Left kidney (tissue), 8 donors: ENCODE measurements at places on chromosomes 1 and 21. TPM values are rescaled to one million over a fixed set of nuclear protein-coding genes. Genes with fewer than 3 reads are reported as not detected.

GRCh38 chr1:105544475-105544874 lies 1512.0 kb upstream of the PRMT6 start:
- no peak for DNase-seq

GRCh38 chr1:70990469-70991253 lies 57.0 kb downstream of the PTGER3 start:
- DNase-seq = peak; percentile 18

GRCh38 chr1:221575605-221576004 lies 166.3 kb downstream of the DUSP10 start:
- DNase-seq = no peak

Gene KIF17
- 4.3 TPM for polyA plus RNA-seq

Gene TGFB2
- polyA plus RNA-seq = 14.0 TPM

GRCh38 chr1:3440711-3441409 lies 13.6 kb upstream of the ARHGEF16 start:
- DNase-seq = no peak

Gene RIPPLY3
- 3.1 TPM for polyA plus RNA-seq

Gene TAS1R3
- 0.37 TPM for polyA plus RNA-seq

DNA sequence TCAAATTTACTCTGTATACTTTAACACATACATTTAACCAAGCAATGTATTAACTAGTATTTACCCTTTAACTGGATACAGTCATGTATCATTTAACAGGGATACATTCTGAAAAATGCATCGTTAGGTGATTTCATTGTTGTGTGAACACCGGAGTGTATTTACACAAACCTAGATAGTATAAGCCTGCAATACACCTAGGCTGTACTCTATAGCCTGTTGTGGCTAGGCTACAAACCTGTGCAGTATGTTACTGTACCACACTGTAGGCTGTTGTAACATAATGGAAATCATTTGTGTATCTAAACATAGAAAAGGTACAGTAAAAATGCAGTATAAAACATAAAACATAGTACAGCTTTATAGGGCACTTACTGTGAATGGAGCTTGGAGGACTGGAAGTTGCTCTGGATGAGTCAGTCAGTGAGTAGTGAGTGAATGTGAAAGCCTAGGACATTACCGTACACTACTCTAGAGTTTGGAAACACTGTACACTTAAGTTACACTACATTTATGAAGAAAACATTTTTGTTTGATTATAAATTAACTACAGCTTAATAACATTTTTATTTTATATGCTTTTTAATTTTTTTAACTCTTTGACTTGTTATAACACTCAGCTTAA lies 21.3 kb downstream of the RGS4 start:
- no peak for DNase-seq

DNA sequence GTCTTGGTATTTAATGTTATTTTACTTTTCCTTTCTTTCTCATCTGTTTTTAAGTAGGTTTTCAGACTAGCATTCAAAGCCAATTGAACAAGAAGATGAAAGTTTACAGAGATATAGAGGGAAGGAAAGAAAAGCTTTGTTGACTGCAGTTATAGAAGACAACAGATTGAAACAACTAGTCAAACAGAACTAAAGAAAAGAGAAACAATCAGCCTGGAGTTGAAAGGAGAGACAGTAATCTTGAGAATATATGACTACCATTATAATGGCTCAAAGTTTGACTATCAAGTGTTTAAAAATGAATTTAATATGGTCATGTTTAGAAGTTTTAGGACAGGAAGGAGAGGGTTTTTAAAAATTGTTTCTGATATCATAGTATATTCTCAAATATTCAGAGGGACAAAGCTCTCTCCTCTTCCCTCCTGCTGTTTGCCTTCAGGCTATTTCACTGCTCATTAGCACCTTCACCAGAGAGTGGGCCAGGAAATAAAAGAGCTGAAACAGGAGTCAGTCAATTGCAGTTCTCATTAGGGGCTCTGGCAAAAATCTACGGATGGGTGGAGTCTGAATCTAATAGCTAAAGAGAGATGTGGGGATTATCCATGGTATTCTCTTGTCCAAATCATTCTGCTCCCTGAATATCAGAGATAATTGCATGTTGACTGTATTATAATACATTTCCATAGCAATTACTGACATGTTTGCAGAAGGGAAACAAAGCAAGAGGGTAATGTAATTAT lies 577.8 kb downstream of the BRINP3 start:
- no peak for DNase-seq

DNA sequence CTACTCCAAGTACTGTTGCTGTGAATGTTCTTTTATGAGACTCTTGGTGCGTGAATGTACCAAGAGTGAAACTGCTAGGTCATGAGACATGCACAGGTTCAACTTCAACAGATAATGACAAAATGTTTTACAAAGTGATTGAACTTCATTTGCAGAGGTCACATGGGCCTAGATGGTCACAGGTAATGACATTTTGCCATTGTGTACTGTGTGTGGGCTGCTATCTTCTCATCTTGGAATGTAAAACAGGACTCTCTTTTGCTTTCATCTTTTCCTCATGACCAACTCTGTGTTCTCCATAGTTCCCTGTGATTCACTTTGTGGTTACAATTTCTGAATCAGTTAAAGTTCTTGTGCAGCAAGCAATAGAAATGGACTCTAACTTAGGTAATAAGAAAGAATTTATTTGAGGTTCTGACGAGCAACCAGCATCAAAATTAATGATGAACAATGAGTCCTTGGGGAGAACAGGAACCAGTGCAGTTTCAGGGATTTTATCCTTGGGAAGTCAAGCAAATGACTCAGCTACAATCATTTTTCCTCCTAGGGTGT lies 16.2 kb upstream of the TSNAX start:
- DNase-seq = no peak

Gene PTGS2
- polyA plus RNA-seq = 0.78 TPM

- DNase-seq = no peak
These were observed 60.6 kb downstream of the DDAH1 start for GRCh38 chr1:85404408-85404807.

DNA sequence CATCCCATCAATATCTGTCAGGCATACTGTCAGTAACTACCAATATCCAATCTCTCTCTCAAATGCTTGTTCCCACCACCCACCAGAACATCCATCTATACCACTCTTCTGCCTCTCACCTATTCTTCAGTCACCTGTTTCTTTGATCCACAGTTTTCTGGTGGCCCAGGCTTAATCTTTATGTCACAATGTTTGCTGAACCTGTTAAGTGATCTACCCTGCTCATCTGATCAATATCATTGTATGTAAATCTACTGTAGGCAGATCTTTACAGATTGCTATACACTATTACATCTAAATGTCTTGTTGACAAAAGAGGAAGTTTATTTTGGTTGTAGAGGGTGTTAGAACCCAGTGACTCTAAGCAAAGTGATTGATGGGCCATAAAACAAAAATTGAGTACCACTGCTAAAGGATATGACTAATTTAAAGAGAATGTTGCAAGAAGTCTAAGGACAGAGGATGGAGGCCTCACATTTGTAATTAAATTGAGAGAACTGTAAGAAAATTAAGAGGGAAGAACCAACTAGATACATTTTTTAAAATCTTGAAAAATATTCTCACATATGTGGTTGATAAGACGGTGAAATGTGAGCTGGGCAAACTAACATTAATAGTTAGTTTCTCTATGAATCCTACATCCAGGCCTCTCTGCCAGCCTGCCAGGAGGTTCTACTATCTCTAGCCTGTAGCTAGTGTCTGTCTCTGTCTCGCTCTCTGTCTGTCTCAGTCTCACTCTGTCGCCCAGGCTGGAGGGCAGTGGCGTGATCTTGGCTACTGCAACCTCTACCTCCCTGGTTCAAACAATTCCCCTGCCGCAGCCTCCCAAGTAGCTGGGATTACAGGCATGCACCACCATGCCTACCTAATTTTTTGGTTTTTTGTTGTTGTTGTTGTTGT lies 34.1 kb downstream of the EGLN1 start:
- DNase-seq = no peak

Gene TBX15
- polyA plus RNA-seq = 0.35 TPM

DNA sequence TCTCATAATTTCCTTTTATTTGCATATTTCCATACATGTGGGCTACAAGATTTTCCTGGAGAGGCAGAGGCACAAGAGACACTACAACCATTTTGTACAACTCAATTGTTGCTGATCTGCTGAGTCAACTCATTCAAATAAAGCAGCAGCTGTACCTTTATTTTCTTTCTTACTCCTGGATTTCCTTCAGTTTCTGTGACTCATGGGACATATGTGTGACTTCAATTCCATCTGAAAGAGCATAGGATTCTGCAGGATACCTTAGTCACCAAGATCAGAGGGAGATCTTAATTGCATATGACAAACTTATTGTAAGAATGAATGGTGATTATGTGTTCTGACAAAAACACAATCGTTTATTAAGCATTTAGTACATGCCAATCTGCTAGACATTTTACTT lies 2219.4 kb downstream of the NCAM2 start:
- DNase-seq = no peak

DNA sequence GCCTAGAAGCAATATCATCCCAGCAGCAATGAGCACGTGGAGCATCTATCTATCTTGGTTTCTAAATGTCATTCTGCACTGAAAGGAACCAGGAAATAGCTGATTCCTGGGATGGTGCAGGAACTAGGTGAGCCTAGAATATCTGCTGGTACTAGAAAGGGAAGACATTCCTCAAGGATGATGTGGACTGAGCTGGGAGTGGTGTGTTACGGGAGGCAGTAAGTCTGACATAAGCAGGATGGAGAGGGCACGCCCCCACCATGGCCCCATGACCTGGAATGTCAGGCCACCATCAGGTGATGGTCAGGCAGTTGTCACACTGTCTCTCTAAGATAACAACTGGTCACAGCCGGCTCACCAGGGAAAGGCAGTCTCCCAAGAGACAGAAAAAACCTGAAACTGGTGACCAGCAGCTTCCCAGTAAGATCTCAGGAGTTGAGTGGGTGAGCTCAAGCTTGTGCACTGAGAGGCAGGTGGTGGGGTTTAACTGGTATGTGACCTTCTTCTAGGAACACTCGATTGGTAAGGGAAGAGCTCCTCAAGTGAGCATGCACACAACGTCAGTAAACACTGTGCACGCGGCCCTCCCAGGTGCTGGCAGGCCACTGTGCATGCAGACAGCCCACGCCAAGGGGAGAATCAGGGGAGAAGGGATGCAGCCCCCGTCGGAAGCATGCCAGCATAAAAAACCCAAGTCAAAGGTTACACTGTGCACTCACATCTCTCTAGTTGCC lies 148.7 kb downstream of the ADSS2 start:
- DNase-seq = no peak

Gene KHDC4
- 82.4 TPM for polyA plus RNA-seq

DNA sequence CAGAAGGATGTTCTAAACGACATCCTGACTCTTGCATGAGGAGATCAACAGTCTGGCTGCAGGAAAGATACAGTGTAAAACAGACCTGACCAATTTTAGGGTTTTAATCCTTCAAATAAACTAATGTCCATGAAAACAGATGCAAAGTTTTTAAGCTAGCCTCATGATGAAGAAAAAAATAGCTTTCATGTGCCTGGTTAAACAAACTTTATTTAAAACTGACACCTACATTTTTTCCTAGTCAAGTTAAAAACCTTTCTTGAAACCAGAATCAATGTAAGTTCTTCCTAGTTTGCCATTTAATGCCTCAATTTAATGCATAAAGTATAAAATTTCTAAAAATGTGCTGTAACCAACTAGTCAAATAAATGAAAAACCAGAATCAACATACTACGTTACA lies 2.9 kb downstream of the WDR26 start:
- no peak for DNase-seq

DNA sequence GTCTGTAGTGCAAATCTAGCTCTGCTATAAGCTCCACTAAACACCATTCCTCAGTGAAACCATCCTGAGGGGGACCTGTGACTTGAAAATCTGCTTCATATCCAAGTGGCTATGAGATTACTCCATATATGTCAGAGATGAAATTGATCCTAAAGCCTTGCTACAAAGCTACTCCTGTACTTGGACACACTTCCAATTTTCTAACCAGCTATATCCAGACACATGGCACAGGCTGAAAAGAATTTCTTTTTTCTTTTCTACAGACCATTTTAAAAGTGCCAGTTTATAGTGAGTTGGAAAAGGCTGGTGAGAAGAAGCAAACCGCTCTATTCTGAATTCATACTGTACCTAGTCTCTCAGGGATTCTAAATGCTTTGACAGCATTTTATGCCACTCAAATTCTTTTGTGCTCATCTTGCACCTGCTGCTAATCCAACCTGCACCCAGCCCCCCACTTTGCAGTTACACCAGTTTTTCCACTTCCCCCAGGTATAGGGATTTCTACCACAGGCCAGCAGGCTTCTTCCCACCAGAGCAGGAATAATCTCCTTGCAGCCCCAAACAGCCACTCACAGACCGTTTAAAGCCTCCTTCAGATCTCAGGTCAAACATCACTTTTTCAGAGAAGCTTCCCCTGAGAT lies 112.5 kb downstream of the RERE start:
- no peak for DNase-seq

Gene HES3
- polyA plus RNA-seq = not detected

DNA sequence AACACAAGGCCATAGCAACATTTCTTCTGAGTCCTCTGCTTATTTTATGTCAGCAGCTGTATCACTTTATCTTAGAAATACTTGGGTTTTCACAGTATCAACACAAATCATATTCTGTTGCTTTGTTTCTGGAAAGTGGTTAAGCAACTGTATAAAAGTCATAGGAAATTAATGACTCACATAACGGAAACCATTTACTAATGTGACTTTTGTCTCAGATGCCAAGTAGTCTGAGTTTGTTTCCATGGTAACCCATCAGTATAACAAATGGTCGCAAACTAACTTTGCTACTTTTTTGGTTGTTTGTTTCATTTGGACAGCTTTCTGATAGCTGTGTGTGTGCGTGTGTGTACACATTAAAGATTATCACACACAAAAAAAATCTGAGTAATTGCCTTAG lies 31.1 kb downstream of the EEIG2 start:
- peak; percentile 87 for DNase-seq

Gene KDM5B
- polyA plus RNA-seq = 108 TPM

DNA sequence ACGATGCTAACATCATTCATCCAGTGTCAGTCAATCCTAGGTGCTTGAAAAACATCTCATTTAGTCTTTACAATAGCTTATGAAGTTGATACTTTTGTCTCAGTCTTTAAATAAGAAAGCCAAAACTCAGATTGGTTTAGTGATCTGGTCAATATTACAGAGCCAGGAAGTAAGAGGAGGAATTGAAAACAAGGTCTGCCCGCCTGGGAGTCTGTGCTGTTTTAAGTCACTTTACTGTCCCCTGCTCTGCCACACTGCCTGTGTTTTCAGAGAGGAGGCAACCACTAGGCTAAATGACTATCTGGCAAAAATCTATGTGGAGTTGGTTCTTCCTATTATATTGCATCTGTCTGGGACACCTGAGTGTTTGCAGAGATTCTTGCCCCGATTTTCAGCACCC lies 62.3 kb downstream of the ST6GALNAC3 start:
- no peak for DNase-seq

Gene TRNP1
- 3.6 TPM for polyA plus RNA-seq

GRCh38 chr21:22174746-22175145 lies 1176.5 kb downstream of the NCAM2 start:
- no peak for DNase-seq

Gene DENND2D
- 18.9 TPM for polyA plus RNA-seq

GRCh38 chr1:33863779-33864178 lies at the start of gene HMGB4:
Gene HMGB4, plus strand, starts transcription at chr1:33864079. Its CDS starts 113 bp downstream, at chr1:33864192.
- DNase-seq = no peak
